ENCODE measurements at places on chromosomes 5 and 9.

- DNase-seq = no peak
Observed at GRCh38 chr9:120891884-120892747, 15.1 kb upstream of the PHF19 start.

DNA sequence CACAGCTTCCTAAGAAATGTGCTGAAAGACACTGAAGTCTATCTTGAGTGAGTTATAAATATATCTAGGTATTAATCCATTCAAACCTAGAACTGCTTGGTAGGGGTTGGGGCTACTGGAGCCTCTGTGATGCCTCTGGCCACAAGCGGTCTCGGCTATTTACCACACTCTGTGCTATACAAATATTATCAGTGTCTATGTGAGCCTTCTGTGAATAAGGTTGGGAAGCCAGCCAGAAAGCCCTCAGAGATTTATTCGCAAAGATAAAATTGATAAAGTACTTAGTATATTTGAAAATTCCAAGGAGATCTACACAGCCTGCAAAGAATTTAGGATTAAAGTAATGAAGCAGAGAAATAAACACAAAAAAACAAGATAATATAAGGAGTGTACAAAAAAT, 41.4 kb downstream of the LIFR start:
- no peak for DNase-seq

- DNase-seq = no peak
Observed at GRCh38 chr5:95803271-95804148, 19.0 kb downstream of the GLRX start.

- no peak for DNase-seq
Observed at GRCh38 chr5:179599100-179599499, 24.4 kb downstream of the HNRNPH1 start.
